Stimulated activated CD8-positive, alpha-beta memory T cell treated with anti-CD3 and anti-CD28 coated beads, Interleukin-2, amount 100 ng/mL, for 1 hour (primary cell): ENCODE measurements at places on chromosomes 4 and X.

GRCh38 chr4:43286137-43286536 lies 393.6 kb downstream of the GRXCR1 start:
- no peak for DNase-seq

DNA sequence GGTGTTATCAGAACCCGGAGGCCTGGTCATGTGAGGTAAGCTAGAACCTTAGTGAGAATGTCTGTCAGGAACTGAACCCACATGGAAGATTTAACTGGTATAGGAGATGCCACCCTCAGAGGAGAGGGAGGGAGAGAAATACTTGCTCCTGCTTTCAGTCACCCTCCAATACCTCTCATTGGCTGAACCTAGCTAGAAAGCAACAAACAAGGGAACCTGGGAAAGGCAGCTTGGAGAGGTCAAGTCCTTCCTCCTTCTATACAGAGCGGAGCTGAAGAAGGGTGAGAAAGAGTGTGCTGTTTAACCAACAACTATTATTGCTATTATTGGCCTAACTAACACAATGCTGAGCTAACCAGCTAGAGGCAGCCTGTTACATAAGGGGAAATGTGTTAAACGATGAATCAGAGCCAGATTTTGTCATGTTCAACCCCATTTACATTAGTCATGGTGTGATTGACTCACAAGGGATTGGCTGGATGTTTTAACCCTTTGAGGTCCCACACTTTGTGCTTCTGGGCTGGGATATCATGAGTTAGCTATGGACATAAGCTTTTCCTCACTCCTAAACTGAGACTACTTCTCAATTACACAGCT lies 96.5 kb upstream of the ESX1 start:
- no peak for DNase-seq

GRCh38 chr4:100008048-100008447 lies 58.0 kb upstream of the H2AZ1 start:
- DNase-seq = no peak

DNA sequence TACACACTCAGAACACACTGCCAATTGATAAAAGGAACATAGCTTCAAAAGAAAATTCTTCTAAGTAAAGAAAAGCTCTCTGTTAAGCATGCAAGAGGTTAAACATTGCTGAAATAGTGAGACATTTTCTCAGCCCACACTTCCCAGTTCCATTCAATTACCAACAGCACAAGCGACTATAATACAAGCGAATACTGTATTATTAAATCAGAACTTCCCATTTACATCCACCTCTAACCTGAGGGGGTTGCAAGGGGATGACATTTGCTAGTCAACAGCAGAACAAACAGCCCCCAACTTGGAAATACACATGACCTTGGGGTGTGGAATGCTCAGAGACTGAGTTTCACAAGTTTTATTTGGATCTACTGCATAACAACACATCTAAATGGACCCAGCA lies 1.1 kb downstream of the FSTL5 start:
- no peak for DNase-seq

- DNase-seq = no peak
These were observed 730.8 kb downstream of the IL1RAPL1 start for GRCh38 chrX:29318012-29318411.

GRCh38 chr4:61575796-61576195 lies 375.7 kb downstream of the ADGRL3 start:
- DNase-seq = no peak

- DNase-seq = peak; percentile 63
These were observed 580 bp upstream of the MMGT1 start for GRCh38 chrX:135974279-135974856.

DNA sequence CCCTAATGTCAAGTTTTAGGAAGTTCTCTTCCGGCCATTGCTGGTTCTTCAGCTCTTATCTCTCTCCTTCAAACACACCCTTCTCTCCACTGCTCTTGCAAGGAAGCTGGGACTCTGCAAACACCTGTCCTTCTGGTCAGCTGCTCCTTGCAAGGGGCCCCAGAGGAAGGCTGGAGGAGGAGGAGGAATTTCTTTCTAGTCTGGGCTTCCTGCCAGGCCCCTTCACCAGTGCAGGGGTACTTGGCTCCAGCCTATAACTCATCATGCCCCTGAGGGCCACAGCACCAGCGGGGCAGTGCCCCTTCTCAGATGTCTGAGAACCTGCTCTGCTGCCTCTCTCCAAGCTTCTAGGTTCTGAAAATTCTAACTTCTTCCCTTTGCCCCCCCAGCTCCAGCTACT lies 46.7 kb downstream of the REELD1 start:
- DNase-seq = no peak

DNA sequence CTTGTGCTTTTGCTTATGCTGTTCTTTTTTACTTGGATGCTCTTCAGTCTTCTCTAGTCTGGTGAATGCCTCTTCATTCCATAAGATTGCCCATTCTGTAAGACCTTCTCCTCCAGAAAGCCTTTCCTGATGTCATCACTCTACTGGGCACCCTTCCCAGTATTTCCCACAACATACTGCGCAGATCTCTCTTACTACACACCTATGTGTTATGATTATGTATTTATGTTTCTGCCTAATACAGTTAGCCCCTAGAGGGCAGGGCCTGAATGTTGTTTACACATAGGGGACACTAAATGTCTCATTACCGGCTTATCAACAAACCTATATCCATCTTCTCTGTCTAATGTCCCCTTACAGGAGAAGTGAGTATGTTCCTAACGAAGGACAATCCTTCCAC lies 21.1 kb downstream of the AIFM1 start:
- DNase-seq = no peak

DNA sequence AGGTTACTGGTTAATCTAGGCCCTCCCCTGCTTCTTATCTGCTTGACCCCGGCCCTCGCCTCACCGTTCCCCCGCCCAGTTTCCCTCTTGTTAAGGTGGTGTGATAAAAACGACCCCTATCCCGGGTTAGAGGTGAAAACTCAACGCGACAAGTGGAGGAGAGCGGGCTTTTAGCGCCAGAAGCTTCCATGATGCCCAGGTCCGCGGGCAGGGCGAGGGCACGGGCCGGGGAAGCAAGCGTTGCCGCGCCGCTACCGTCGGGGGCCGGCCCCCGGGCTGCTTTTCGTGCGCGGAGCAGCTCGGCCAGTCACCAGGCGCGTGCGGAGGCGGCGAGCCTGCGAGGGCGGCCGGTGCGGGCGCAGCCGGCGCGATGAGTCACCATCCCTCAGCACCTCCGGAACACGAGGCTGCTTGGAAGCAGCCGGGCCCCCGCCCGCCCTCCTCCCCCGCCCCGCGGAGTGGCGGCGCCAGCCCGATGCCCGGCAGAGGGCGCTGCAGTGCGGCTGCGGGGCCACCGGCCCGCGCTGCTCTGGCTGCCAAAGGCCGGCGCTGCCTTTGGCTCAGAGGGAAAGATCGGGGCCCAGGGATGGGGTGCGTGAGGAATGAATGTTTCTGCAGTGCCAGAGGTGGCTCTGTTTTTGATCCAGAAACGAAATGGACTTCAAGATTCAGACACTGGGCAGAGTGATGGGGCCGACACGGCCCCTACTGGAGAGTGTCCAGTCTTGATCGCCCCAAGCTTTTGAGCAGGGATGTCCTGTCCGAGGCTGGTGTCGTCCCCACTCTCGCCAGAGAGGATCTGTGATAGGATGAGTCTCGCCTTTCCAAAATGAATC lies 107.8 kb downstream of the NHSL2 start:
- peak; percentile 66 for DNase-seq

DNA sequence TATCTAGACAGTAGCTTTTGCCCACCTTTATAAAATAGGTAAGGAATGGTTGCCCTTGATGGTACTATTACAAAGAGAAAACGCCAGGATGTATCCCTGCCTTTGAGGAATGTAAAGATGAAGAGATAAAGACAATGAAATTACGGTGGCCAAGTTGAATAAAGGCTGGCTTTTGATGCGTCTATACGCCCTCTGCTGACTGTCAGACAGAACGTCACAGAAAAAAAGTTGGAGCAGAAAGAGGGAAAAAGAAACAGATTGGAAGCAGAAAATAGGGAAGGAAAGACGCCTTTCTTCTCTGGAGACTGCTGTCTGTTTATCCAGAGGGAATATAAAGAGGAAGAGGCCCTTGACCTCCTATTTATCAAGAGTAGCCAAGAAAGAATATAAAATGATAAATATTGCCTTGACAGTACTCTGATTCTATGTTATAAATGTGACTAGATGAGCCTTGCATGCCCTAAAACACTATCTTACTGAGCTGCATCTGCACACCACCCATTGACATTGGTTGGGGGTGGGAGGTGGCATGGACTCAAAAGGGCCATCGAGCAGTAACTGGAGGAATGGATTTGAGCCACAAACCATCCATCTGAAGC lies 30.6 kb downstream of the PCDH19 start:
- no peak for DNase-seq
